Activated CD4-positive, alpha-beta memory T cell treated with anti-CD3 and anti-CD28 coated beads, Interleukin-2, amount 10 ng/mL, durations not matched to agents 7 days and 5 days (primary cell): ENCODE measurements at places on chromosomes 3 and 15. TPM values are rescaled to one million over a fixed set of nuclear protein-coding genes. Genes with fewer than 3 reads are reported as not detected.

The CPNE9 gene
- 0.33 TPM for total RNA-seq

The CATSPER2 gene
- 4.7 TPM for total RNA-seq

DNA sequence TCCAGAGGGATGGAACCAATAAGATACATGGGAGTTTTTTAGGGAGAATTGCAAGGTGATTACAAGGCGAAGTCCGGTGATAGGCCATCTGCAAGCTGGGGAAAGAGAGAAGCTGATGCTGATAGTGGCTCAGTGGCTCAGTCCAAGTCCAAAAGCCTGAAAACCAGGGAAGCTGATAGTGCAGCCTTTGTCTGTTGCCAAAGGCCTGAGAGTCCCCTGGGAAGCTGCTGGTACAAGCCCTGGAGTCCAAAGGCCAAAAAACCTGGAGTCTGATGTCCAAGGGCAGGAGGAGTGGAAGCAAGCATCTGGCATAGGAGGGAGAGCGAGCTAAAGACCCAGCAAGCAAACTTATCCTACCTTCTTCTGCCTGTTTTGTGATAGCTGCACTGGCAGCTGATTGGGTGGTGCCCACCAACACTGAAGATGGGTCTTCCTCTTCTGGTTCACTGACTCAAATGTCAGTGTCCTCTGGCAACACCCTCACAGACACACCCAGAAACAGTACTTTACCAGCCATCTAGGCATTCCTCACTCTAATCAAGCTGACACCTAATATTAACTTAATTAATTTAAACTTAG, 16.7 kb downstream of the TFG start:
- no peak for DNase-seq

GRCh38 chr3:25324954-25325655, 103.0 kb upstream of the RARB start:
- DNase-seq = no peak

The HTR3E gene
- total RNA-seq = not detected

DNA sequence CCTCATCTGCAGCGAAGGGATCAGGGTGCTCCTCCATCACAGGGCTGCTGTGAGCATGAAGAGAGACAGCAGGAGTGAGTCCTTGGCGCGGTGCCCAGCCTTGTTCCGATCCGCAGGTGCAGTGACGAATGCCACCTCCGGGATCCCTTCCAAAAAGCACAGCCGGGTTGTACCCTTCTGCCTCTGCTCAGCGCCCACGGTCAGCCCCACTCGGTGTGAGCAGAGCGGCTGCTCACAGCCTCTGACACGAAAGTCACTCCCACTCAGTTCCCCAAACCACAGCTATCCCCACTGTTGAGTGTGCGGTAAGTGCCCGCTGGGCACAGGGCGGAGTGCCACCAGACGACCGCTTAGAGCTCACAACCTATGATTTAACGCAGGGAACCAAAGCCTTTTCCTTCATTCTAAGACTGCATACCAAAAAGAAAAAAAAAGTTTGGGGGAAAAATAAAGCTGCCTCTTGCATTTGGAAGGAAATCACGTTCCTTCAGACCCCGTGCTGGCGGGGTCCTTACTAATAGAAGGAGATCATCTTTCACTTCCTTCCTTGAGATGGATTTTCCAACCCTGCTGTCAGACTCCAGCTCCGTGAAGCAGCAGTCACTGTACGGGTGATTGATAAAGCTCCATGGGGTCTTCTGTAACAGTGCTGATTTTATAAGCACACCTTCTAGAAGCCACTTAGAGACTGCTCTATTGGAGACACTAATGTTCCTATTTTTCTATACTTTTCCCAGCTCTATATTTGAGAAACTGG, 34.7 kb upstream of the TUBGCP5 start:
- DNase-seq = no peak

GRCh38 chr3:187709155-187709554, 6.8 kb upstream of the RTP2 start:
- no peak for DNase-seq

DNA sequence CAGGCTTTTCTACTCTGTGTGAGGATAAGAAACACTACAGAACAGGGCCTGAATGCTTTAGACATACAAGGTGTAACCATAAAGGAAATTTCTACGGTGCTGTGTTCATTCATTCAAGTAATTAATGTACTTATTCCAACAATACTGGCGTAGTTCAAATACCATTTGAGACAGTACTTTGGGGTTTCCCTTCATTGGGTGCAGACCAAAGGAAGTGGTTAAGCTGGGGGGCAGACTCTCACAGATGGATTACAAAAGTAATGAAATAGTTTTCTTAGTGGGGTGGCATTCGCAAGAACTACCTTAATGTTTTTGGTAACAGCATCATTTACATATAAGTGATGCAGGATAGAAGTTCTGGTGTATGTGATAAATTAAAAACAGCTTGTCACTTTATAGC, 65.9 kb downstream of the BTD start:
- peak; percentile 62 for DNase-seq

The TRIM42 gene
- total RNA-seq = not detected

- peak; percentile 35 for DNase-seq
Observed at GRCh38 chr3:128878556-128879124, 780 bp upstream of the ACAD9 start.

The STIMATE gene
- 31.9 TPM for total RNA-seq
